Ammon's horn (tissue), 1 donor: ENCODE measurements at places on chromosomes 5 and 9.

DNA sequence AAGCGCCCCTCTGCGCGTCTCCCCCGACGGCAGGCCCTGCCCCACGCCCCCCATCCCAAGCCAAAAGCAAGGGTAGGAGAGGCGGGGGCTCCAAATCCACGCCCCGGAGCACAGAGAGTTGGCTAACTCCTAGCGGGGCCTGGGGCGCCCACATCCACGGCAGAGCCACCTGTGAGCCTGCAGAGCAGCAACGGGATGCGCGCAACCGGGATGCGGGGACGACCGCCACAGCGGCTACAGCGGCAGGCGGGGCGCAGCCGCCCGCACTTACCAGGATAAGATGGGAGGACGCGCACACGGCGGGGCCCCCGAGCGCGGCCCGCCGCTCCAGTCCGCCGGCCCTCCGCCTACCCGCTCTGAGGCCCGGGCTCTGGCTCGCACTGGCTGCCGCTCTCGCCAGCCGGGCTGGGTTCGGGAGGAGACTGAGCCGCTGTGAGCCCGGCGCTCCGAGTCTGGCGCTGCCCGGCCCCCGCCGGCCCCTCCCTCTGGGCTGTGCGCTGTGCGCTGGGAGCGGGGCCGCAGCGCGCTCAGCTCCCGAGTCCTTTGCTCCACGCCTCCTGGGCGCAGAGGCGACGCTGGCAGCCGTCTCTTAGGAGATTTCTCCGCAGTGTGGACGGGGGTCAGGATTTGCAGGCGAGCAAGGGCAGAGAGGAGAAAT lies at the start of gene SLC24A2:
TSS of gene SLC24A2 (minus strand) at position 424 of the 658 bp plus-strand sequence.
- DNase-seq: peak; percentile 79

DNA sequence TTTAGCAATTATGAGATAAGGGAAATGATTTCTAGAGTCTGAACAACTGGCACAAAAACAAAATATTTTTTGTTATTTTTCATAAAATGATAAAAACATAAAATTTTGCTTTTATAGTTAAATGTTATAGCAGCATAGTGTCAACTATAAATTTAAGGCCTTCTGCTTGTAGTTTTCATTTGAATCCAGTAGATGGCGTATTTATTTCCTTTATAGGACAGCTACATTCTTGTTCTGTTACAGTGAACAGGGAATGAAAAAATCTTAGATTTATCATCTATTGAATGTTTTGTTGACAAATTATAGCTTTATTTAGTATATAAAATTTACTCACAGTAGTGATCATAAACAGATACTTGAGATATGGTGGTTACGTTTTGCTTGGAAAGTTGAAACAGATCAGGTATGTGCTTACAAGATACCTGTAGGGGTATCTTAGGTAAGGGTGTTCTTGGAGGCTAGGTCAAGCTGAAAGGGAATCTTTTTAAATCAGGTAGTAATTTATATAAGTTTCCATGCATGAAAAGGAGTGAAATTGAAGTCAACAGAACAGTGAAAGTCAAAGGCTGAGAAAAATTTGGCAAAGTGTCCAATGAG lies 239.3 kb upstream of the GRIN3A start:
- no peak for DNase-seq

GRCh38 chr9:137445930-137446431 lies 4.8 kb upstream of the ENTPD8 start:
- no peak for DNase-seq

- no peak for DNase-seq
These were observed 11.7 kb downstream of the OGN start for GRCh38 chr9:92392690-92393089.

DNA sequence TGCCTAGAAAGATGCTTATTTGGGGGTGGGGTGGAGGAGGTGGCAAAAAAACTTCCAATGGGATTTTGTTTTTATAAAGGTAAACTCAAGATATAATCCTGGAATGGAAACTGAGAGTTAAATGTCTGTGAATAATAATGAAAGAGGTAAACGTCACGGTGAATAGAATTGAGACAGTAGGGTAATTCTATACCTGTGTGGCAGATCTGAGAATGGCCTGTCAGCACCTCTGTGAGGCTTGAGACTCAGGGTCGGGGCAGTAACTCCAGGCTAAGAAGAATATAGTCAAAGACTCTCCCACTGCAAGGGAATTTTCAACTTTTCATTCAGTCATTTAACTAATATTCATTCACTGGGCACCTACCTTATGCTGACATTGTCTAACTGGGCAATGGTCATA lies 581.2 kb upstream of the ZNF608 start:
- DNase-seq: no peak

DNA sequence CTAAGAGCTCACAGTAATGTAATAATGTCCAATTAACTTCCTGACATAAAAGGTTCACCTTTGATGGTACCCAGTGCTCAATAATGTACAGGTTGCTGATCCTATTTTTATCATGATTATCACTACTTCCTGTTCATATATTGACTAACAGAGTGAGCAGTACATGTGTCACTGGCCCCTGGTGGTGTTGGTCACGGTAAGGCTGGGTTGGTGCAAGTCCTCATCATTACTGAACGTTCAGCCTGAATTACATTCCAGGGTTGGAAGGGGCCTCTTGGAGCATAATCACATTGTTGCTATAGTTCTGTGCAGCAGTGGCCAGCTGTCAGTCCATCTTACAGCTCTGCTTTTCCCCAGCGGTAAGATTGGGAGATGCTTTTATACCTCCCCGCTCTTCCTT lies 24.2 kb upstream of the CKMT2 start:
- DNase-seq: no peak

DNA sequence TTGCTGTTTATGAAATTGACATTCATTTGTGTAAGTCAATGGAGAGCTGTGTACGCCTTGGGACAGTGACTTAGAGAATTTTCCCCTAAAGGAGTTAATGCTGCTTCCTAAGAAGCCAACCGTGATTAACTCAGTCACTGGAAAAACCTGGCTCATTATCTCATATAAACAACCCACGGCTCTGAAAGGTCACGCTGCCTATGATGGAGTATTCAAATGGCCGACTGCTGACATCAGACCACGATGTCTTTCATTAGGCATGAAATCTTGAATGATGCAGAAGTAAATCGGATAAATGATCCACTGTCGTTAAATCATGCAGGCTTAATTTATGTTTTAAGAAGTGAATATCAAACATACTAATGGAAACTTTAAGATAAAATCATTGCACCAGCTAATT lies 603.7 kb downstream of the RAB3C start:
- DNase-seq: no peak

- no peak for DNase-seq
These were observed 3.8 kb downstream of the ACTBL2 start for GRCh38 chr5:57478826-57479225.
